ENCODE measurements at places on chromosomes 4 and X.

DNA sequence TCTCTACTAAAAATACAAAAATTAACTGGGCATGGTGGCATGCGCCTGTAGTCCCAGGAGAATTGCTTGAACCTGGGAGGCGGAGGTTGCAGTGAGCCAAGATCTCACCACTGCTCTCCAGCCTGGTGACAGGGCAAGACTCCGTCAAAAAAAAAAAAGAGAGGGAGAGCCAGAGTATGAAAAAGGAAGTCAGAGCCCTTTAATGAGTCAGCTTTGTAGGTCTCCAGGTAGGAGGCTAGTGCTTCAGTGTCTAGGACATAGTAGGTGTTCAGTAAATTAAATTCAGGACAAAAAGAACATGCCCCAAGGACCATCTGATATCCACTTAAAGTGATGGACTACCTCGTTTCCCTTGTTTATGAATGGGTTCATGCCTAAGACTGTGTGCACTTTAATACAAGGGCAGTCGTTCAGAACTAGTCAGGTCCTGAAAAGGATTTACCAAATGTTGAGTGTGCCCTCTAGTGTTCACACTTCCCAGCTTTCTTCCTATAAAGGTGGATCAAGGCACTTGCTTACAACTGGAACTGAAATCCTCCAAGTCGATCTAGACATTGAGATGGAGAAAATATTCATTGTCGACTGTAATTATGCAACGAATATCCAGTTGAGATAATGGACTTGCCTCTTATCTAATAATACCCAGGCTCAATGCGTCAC, 29.0 kb downstream of the F9 start:
- peak; percentile 56 for DNase-seq

DNA sequence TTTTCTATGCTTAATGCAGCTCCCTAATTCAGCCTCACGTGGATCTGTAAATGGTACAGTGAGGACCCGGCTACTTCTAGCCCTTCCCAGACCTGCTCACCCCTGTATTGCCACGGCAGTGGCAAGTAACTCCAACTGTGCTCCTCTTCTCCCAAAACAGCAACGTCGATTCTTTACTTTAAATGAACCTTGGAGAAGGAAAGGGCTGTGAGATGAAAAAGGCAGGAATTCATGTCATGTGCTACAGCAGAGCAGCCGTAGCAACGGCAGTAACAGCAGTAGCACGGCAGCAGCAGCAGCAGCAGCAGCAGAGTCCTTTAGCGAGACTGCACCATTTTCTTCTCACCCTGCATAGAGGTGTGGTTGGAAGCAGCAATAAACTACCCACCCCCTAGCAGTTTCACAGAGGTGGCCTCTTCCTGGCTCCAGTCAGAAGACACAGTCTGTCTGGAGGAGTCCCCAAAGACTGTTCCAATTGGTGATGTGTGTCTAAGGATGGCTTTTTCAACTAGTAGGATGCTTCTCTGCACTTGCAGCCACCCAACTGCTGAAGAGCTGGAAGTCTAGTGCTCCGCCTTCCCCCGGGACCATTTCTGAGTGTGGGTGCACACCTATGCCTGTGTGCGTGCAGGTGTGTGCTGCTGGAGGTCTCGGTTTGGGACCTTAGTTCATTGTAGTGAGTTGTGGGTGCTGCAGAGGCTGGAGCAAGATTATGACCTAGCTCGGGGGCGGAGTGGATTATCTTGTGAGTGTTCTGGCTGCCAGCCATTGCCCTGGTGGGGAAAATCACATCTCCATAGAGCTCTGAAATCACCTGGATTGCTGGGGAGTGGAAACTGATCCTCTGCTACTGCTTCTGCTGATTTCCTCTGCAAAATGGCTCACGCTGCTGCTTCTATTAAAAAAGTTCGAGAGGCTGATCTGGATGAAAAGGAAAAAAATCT, 67.2 kb downstream of the ANK2 start:
- peak; percentile 71 for DNase-seq

GRCh38 chr4:142406917-142407501, 439.1 kb downstream of the INPP4B start:
- no peak for DNase-seq

- DNase-seq, result peak; percentile 27
These were observed 1.2 kb downstream of the PRPS1 start for GRCh38 chrX:107629540-107629909.
